ENCODE measurements at places on chromosomes 7 and 10. TPM values are rescaled to one million over a fixed set of nuclear protein-coding genes. Genes with fewer than 3 reads are reported as not detected.

DNA sequence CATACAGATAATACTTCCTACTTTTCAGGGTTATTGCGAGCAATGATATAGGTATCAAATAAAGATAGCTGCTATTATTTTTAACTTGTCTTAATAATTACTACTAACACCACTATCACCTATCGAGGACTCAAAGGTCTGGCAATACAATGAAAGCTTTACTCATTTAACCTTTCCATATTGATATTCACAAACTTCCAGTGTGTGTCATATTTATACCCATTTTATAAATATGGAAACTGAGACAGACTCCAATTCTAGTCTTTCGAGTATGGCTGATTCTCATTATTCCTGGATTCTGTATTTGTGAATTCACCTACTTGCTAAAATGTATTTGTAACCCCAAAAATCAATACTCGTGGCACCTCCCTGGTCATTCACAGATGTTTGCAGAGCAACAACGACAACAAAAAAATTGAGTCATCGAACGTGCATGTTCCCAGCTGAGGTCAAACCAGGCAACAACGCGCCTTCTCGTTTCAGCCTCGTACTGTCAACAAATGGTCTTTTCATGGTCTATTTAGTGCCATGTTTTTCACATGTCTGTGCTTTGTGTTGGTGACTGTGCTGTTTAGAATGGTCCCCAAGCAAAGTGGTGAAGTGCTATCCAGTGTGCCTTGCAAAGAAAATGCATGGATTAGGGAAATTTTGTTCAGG lies 51.7 kb downstream of the SMURF1 start:
- DNase-seq: no peak

DNA sequence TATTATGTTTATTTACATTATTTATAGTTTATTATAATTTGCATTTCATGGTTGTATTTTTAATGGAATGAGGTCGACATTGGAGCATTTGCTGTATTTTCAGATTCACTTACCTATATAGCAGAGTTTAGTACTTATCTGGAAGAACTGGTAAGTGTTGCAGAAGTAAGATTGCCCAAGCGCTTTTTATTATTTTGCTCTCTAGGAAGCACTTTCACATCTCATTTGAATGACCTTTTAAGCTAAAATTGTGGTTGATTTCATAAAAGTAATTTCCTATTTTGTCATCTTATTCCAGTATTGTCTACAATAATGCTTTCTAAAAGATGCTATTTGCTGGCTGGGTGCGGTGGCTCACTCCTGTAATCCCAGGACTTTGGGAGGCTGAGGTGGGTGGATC lies 28.6 kb downstream of the SEC61A2 start:
- no peak for DNase-seq

GRCh38 chr7:3238525-3239210 lies 62.4 kb upstream of the SDK1 start:
- DNase-seq: no peak

The CRHR2 gene
- not detected for total RNA-seq

DNA sequence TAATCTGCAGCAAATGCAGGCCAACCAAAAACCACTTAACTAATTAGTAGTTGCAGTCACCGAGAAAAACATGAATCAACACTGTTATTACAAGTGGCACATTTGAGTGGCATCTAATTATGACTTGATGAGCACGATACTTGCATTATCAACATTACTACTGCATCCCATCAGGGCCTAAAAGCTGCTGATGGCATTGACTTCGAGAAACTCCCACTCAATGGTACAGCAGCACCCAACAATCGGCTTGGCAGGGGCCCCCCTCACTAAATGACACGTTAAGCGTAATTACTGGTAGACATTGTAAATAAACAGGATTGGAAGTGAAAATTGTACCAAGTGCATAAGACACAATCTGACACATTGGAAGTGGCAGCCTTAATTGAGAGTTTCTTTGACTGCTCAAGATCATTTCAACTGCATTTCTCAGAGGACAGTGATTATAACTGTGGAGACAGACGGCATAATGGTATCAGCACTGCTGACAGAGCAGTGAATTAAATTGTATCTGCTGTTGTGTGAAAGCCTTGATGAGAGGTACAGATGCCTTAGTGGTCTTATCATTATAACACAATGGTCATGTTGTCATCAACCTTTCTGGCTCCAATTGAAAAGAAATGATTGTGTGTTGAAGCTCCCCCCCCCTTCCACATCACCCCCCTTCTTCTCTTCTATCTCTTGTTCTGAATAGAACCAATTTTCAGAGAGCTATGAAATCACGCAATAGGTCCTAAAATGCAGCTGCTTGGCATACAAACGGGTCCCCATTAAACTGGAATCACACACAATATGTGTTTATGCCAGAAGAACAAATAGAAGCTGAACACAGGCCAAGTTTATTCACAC lies 43.4 kb downstream of the SHTN1 start:
- DNase-seq: no peak

The GPR22 gene
- total RNA-seq: not detected

The MRLN gene
- total RNA-seq: not detected
